H9 (cell line): ENCODE measurements at places on chromosomes 11 and 22. TPM values are rescaled to one million over a fixed set of nuclear protein-coding genes. Genes with fewer than 3 reads are reported as not detected.

- DNase-seq: no peak
Observed at GRCh38 chr22:44127356-44127755, 53.4 kb upstream of the PARVG start.

- DNase-seq: no peak
Observed at GRCh38 chr11:119586181-119586580, 142.8 kb downstream of the NECTIN1 start.

PRR33 gene
- total RNA-seq: not detected in 2 replicates

KCNJ5 gene
- total RNA-seq: 0.04 and 0.11 TPM in 2 replicates
